ENCODE measurements at places on chromosomes 3 and 15.

GRCh38 chr3:40574050-40574449, 49.3 kb downstream of the ZNF621 start:
- no peak for DNase-seq

- DNase-seq, result no peak
These were observed 42.7 kb upstream of the TFRC start for GRCh38 chr3:196124608-196125007.

- DNase-seq, result peak; percentile 16
These were observed 11.5 kb upstream of the TFG start for GRCh38 chr3:100697723-100698285.

- no peak for DNase-seq
These were observed 177.6 kb downstream of the KCNAB1 start for GRCh38 chr3:156298014-156298413.

DNA sequence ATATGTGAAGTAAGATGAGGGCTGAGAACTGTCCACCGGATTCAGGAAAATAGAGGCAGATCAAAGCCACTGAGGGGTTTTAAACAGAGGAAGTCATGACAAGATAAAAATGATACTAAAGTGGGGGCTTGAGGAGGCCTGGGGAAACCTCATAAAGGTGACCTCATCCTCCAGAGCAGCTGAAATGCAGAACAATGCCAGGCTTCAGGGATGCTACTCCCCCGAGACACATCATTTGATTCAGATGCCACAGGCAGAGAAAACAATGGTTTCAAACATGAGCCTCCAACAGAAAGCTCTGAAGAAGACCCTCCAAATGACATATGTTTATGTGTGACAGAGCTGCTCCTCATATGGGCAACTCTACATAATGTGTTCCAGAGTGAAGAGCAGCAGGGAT, 6.4 kb downstream of the CFAP20DC start:
- no peak for DNase-seq
